Activated naive CD4-positive, alpha-beta T cell treated with Interleukin-2 at 50 U/mL for 16 hours (primary cell): ENCODE measurements at places on chromosomes 5 and 9.

DNA sequence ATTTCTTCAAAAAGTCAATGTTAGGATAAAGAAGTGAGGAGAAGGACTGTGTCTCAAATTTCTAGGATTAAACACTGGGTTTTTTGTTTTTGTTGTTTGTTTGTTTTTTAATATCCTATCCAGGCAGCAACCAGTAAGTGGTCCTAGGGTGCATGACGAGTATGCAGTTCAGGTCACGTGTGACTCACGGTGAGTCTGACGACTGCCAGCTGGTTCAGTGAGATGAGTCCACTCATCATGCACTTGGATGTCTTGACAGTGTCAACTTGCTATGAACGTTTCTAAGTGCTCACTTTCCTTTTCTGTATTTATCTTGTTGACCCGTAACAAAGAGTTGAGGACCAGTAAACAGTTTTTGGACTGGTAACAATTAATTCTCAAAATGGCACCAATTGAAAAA, 32.7 kb downstream of the ATG10 start:
- DNase-seq = no peak

DNA sequence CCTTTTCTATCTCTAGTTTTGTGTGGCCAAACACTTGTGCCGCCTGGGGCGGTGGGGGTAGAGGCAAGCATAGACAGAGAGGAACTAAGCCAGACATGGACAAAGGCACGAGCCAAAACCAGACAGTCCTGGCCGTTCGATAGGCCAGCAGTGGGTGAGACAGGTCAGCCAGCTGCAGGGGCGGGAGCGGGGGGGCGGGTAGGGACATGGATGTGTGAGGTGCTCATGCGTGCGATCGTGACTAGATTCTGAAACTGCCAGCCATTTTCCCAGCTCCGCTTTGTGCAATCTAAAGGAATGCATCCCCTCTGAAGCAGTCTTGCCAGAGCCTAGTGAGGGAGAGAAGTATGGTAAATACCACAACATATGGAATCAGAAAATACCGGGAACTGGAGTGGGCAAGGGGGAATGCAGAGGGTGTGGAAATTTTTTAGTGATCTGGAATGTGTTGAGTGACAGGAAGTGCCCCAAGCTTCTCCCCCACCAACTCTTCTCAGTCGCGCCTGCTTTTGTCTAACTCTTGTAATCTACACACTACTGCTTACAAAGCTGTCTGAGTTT, 111.9 kb downstream of the NR6A1 start:
- peak; percentile 8 for DNase-seq

GRCh38 chr9:83707518-83707767, 315 bp downstream of the UBQLN1 start:
- DNase-seq = peak; percentile 80

DNA sequence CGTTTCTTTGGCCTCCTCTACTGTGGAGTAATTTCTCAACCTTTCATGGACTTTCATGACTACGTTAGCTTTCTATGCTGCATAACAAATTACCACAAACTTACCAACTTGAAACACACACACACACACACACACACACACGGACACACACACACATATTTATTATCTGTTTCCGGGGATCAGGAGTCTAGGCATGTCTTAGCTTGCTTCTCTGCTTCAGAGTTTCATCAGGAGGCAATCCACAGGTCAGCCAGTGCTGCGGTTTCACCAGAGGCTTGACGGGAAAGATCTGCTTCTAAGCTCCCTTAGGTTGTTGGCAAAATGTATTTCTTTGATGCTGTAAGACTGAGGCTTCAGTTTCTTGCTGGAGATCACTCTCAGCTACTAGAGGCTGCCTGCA, 59.0 kb upstream of the C9orf72 start:
- DNase-seq = no peak

DNA sequence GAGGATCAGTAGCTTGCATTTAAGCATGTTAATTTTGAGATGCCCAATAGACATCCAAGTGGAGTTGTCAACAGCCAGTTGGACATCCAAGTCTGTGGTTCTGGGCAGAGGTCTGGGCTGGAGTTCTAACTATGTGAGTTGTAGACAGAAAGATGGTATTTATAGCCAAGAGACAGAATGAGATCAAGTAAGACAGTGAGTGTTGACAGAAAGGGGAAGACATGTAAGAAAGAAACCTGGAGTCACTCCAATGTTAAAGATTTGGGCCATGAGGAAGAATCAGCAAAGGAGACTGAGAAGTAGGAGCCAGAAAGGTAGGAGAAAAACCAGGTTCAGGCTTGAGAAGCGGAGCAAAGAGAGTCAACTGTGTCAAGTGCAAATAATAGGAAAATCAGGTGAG, 95.5 kb upstream of the PUM3 start:
- no peak for DNase-seq

DNA sequence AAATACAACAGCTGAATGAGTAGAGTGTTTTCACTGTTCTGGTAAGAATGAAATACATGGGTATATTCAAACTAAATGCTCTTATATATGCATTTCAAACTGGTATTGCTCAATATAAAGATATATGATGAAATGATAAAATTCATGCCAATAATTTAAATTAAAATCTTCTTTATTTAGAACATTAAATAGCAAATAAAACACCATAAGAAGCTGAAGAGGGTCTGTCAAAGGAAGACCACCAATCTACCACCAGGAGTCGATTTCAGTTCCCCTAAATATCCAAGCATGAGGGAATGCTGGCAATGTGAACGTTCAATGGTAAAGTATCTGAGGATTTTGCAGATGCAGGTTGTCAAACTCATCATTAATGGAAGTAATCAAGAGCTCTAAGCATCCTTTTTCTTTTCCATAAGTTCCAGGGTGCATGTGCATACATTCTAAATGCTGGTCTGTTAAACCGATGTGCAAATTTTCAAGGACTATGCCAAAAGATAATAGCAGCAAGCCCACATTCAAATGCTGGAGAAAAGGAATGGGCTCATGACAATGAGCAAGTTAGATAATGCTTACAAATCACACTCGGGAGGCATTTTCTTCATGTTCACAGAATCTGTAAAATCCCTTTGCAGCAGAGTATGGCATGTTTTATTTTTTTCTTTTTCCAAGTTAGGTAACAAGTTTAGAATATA, 118.8 kb upstream of the MTAP start:
- no peak for DNase-seq

DNA sequence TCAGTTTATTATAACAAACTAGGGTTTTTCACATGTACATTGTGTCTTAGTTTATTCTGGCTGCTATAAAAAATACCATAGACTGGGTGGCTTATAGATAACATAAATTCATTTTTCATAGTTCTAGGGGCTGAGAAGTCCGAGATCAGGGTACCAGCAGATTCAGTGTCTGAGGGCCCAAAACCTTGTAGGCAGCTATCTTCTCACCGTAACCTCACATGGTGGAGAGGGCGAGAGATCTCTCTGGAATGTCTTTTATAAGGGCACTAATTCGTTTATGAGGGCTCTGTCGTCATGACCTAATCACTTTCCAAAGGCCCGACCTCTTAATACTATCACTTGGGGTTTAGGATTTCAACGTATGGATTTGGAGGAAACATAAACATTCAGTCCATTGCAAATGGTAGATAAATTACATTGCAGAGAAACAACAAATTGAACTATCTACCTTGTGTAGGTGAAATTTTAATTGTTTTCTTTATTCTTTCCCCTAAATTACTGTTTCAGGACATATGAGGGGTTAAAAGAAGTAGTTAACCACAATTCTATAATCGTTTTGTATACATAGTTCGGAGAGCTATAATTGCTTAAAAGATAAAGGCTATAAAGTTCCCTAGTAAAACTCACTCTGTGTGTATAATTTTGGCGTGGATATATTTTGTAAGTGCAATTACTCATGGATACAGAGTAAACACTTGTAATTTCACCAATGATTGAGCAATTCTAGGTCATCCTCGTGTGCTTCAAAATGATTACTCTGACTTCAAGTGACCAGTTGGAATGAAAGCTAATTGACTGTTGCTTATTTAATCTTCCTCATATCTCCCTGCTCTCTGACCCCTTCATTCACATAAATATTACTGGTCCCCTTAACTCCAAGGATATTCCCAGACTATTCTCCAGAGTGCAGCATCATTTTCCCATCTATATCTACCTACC, 247.5 kb upstream of the TMEM161B start:
- DNase-seq = no peak

DNA sequence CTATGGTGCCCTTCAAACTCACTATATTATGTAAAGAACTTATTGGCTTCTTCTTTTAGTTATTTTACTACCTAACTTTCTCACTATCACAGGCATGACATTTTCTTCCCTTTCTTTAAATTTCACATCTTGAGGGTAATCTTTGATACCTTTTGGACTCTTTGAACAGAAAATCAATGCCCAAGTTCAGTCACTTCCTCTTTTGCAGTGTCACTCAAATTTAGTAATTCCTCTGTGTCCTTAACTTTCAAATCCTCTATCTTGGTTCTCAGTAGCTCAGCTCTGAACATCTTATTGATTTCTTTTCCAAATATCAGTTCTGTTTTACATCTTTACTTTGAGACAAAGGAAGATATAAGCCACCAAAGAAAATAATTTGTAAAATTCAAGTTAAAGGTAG, 25.5 kb downstream of the CNTLN start:
- DNase-seq = no peak

- no peak for DNase-seq
Observed at GRCh38 chr9:31519424-31519823, 865.0 kb upstream of the ACO1 start.

GRCh38 chr9:127968042-127968441, 12.7 kb downstream of the EEIG1 start:
- DNase-seq = peak; percentile 53
